ENCODE measurements at places on chromosomes 16 and 17.

GRCh38 chr17:79220201-79220712 is 145.6 kb downstream of the ENGASE start:
- DNase-seq = no peak

GRCh38 chr17:63356337-63356757 is 89.8 kb downstream of the CYB561 start:
- DNase-seq = no peak

DNA sequence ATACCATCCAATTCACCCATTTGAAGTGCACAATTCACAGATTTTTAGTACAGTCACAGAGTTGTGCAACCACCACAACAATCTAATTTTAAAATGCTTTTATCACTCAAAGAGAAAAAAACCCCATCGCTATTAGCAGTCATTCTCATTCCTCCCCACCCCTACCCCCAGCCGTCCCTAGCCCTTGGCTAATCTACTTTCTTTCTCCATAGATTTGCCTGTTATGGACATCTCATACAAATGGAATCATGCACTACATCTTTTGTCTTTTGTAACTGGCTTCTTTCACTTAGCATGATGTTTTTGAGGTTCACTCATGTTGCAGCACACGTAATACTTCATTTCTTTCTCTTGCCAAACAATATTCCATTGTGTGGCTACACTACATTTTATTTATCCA is 20.4 kb downstream of the LYRM9 start:
- no peak for DNase-seq

- no peak for DNase-seq
These were observed at the start of gene COPZ2 for GRCh38 chr17:48037036-48037837. Gene COPZ2, minus strand, starts transcription at chr17:48037797. Its CDS starts 20 bp downstream, at chr17:48037777.

DNA sequence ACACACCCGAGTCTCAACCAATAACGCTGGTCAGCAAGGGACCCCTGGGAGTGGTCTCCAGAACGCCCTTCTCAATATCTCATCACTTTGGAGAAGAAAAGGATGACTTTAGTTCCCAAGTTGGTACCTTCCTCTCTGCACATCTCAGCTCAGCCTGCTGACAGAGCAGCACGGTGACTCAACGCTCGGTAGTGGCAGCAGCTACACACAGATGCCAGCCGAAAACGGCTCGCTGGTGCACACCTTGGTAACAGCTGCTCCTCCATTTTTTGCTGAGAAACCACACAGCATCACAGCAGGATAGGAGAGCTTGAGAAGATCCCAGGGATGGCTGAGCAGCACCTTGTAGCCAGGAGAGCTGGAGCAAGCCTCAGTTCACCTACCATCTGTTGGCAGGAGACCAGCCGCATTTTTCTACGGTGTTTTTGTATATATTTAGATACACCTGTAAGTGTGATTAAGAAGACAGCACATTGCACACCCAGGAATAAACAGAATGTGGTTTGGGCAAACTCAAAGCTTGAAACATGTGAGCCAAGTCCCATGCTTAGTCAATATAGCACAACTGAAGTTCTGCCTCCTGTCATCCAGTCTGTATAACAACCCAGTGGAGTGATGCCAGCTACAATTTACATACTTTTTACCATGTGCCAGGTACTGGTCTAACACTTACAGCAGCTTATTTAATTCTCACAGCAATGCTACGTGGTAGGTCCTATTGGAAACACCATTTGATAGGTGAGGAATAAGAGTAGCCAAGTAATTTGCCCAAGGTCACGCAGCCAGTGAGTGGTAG is 83.8 kb upstream of the ERCC4 start:
- no peak for DNase-seq

DNA sequence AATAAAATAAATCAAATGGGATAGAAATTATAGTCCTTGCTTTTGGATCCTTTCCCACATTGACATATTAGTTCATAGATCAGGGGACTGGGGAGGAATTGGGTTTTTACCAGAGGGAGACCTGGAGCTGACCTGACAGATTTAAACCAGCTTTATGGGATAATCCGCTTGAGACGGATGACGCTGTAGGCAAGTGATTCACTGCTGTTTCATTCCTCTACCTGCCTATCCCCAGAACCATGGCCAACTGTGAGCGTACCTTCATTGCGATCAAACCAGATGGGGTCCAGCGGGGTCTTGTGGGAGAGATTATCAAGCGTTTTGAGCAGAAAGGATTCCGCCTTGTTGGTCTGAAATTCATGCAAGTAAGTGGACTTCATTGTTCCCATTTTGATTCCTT is 2.1 kb downstream of the NME1 start:
- DNase-seq = no peak

DNA sequence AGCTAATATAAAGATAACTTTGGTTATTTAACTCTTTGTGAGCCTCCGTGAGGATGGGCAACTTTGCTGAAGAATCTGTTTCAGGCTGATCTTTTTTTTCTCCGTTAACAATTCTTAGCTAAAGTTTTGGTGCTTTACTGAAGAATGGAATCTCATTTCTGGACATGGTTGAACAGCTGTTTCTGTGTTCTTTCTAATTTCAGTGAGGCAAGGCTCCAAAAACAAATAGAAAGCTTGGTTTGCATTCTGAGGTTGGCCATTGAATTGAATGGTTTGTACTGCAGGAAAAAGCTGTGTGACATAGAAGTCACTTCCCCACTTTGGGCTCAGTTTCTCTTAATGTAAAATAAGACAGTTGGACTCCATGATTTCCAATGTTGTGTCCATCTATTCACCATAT is 22.3 kb upstream of the HLF start:
- DNase-seq = no peak

GRCh38 chr16:65648101-65648500 is 526.2 kb upstream of the CDH11 start:
- DNase-seq = no peak

- DNase-seq = no peak
These were observed 70.9 kb downstream of the PLXDC1 start for GRCh38 chr17:39080421-39081078.

DNA sequence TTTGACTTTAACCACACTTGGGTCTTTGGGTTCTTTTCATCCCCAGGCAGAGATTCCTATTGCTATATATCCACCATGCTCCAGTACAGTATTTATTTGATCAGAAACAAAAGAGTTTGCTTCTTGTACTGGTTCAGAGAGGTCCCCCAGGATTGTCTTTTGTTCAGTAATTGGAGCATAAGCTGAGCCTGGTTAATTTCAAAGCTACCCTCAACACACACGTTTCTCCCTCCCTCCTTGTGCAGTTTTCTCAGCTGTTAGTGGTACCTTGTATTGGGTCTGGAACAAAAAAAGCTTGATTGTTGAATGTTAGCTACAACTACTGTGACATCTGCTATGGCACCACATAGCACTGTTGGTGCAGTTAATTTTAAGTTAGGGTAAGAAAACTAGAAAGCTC is 50.0 kb downstream of the NUP93 start:
- DNase-seq = no peak

DNA sequence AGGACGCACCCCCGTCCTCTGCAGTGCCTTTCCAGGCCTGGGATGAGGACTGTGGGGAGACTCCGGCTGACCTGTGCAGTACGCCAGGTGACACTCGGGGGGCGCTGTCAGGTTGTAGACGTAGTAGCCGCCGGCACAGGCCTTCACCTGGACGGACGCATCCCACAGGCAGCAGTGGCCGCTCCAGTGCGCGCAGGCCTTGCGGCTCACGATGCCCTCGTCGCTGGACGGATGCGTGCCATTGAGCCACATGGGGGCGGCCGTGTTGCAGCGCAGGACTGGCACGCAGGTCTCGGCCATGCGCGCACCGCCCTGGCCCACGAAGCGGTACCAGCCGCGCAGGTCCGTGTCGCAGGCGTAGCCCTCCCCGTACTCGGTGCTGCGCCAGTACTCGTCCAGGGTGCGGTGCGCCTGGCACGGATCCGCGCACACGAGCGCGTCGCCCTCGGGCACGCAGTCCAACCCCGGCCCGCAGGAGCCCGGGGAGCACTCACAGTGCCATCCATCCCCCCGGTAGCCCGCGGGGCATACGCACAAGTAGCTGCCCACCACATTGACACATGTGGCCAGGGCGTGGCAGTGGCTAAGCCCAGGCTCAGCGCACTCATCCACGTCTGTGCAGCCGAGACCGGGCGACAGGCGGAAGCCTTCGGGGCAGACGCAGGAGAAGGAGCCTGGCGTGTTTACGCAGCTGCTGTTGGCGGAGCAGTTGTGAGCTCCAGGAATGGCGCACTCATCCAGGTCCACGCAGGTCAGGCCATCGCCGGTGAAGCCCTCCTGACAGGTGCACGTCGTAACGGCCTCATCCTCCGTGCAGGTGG is 3.9 kb downstream of the UMOD start:
- DNase-seq = no peak

GRCh38 chr16:50576403-50577113 is 28.4 kb downstream of the NKD1 start:
- DNase-seq = no peak

DNA sequence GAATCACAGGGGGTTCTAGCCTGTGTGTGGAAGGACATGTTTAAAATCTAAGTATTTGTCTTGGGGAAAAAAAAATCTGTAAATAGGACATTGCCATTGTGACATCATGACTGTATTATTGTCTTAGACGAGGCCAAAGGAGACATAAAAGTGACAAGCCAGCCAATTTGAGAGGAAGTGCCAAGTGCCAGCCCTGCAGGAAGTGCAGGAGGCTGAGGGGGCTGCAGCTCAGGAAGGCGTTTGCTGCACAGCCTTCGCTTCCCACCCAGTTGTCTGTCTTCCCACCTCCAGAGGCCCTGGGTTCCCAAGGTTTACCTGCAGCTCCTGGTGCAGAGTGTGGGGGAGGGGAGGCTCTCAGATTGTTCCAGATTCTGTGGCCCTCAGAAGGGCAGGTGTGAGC is 1.3 kb downstream of the ADCY7 start:
- no peak for DNase-seq

DNA sequence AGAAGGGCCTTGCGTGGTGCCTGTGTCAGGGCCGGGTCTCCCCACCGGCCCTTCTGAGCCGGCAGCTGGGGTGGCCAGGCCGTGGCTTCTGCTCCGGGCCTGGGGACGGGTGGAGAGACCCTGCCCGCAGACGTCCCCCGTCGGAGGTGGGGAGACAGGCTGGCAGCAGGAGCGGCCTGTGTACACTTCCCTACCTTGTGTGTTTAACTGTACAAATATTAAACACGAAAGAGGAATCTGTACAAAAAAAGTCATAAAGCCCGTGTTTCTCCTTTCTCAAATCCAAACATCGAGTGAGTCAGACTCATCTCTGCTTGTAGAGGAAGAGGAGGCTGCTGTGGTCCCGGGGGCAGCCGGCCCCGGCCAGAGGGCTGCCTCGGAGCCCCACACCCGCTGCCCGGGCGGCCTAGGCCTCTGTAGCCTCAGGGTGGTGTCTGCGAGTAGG is 2.0 kb downstream of the CACNA1H start:
- no peak for DNase-seq

GRCh38 chr17:82440991-82441627 is 9.4 kb downstream of the CYBC1 start:
- no peak for DNase-seq

DNA sequence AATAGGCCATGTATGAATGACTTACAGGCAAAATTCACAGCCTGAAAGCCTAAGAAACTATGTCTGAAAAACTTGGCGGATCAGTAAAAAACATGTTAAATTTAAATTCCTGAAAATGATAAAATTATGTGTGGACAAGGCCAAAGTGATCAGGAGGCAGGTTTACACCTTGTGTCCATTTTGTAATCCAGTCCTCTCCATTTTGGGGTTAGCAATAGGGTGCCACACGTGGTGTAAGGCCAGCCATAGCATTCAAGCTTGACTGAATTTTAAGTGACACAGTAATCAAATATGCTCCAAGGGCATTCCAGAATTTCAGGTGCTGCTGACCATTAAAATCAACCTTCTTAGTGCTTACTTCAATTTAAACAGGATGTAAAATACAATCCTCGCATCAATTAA is 2.7 kb downstream of the RNF43 start:
- DNase-seq = no peak

GRCh38 chr17:2656283-2656682 is 55.3 kb downstream of the CLUH start:
- no peak for DNase-seq

DNA sequence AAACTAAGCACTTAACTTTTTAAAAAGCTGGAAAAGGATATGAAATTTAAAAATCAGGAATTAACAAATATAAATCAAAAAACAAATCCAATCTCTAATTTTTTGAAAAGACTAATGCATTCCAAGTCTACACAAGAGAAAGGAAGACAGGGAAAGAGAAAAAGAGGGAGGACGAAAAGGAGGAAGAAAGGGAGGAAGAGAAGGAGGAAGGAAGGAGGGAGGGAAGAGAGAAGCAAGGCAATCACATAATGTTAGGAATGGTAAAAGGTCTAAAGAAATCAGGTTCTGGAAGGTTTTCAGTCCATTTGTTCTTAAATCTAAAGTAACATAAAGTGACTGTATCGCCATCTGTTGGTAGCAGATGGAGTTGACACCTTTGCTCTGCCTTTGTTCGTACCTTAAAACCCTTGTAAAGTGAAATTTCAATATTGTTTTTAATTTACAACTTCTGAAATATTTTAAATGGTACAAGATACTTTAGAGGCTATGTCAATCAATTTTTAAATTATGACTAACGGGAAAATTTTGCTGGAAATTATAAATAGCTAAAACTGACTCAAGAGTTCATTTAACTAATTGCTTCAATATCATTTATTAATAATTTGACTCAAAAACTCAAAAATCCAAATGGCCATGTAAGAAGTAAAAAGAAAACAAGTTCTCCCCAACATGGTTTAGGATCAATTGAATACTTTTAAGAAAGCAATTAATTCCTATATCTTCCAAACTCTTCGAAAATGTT is 20.4 kb upstream of the CDYL2 start:
- DNase-seq = no peak

DNA sequence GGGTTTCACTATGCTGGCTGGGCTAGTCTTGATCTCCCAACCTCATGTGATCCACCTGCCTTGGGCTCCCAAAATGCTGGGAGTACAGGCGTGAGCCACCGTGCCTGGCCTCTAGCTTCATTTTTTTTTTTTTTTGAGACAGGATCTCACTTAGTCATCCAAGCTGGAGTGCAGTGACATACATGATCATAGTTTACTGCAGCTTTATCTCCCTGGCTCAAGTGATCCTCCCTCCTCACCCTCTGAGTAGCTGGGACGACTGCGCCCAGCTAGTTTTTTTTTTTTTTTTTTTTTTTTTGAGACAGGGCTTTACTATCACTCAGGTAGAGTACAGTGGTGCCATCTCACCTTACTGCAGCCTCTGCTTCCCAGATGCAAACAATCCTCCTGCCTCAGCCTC is 9.7 kb downstream of the RPA1 start:
- DNase-seq = no peak

DNA sequence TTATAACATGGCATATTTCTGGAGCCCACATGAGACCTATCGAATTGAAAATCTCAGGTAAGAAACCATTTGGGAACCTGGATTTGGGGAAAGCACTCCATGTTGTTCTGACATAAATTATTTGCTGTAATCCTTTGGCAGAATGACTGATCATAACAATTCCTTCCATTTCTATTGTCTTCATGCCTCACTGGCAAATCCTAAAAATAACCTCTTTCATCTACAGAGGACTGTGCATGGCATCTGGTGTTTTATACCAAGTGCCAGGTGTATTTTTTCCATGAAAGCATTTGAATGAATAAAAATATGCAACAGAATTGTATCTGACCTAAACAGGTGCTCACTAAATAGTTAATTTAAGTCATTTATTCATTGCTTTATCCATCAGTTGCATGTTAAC is 33.7 kb upstream of the COQ7 start:
- DNase-seq = no peak

GRCh38 chr17:56549501-56549900 is 44.0 kb upstream of the NOG start:
- DNase-seq = no peak
